ENCODE measurements at places on chromosomes 5 and 9.

DNA sequence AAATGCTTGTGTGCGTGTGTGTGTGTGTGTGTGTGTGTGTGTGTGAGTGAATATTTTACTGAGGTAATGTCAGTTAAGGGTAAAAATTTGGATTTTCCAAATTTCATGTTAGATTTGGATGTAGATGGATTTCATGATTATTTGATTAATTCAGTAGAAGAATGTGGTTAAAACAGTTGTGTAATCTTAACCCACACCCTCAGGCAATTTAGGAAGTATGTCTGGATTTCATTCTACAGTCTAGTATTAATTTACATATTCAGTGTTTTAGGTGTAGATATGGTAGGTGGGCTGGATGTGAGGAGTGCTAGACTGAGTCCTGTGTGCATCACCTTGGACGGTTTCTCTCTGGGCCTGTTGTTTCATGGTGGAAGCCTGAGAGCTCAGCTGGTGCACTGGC is 99.1 kb upstream of the CKMT2 start:
- DNase-seq, result no peak

DNA sequence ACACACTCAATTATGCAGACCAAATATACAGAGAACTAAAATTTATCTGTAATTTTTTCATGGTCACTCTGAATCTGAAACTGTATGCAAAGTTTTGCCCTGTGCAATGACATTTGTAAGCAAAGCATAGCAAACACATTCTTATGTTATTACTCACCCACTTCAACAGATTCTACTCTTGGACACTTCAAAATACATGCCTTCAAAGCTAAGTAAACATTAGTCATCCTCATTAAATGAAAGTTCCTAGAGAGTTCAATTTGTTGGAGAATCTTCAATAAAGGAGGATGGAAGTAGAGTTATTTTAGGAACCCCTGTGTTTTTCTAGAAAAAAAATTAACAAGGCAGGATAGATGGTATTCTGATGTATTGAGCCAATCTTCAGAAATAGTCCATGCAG is 639.7 kb upstream of the C9orf72 start:
- DNase-seq, result no peak

GRCh38 chr5:75034137-75034739 is 18.1 kb downstream of the GCNT4 start:
- peak; percentile 38 for DNase-seq

DNA sequence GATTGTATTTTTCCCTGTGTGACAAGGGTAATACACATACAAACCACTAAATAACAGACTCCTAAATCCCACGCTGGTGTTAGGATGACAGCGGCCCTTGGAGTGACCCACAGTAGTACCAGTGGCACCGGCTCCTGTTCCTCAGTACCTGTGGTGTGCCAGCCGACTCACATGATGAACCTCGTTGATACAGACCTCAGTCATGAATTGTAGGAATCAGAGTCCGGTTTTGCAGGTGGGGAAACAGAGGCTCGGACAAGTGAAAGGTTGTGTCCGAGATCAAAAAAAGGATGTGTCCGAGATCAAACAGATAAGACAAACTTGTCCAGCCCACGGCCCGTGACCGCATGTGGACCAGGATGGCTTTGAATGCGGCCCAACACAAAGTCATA is 78.0 kb downstream of the AMBP start:
- DNase-seq, result no peak

- no peak for DNase-seq
Measured at GRCh38 chr5:114185274-114185673, 176.6 kb upstream of the KCNN2 start.

Measured in T-cell (primary cell).